ENCODE measurements at places on chromosomes 6 and 20.

DNA sequence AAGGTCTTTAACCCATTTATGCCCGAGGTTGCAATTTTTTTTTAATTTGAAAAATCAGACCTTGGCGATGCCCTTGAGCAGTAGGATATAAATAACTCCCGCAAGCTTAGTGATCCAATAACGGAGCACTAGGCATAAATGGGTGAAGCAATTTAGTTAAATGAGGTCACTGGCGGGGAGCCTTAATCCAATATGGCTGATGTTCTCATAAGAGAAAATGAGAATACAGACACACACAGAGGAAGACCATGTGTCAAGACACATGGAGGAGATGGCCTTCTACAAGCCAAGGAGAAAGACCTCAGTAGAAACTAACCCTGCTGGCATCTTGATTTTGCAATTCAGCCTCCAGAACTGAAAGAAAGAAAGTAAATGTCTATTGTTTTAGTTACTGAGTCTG lies 735 bp downstream of the SIRPG start:
- DNase-seq: no peak

GRCh38 chr6:169099411-169100202 lies 154.0 kb downstream of the THBS2 start:
- DNase-seq: no peak

DNA sequence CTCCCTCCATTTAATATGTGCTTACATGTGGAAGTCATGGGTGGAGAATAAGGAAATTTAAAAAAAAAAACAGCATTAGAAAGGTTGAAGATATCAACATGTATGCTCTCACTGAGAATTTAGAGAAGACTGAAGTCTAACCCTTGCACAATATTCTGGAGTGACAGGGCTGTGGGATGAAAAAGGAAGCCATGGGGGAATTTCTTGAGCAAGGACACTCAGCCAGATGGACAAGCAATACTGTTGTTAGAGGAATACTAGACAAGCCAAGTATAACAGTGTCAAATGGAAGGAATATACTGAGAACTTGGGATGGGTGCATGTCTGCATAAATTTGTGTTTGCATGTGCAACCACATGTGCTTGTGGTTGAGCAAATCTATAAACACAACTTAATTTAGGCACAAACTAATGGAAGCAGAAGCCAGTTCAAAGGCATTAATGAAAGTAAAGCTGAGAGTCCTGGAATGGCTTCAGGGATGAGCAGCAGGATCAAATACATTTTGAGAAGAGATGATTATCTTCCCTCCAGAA lies 119.7 kb downstream of the ADGRB3 start:
- DNase-seq: no peak

DNA sequence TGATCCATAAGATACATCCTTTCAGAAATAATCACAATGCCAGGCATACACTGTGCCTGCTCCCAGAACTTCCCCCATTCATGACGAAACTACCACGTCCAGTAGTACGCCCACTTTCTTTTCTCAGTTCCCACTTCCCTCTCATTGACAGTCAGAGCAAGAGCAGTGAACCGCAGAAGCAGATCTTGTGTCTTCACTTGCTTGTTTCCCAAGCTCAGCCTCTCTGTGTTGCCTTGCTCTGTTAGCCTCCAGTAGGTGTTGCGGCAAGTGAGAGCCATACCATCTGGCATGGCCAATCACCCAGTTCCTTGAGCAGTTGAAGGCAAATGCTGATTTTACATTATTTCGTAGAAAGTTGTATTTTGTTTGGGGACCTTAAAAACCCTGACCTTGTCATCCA lies 11.7 kb downstream of the UST start:
- no peak for DNase-seq

DNA sequence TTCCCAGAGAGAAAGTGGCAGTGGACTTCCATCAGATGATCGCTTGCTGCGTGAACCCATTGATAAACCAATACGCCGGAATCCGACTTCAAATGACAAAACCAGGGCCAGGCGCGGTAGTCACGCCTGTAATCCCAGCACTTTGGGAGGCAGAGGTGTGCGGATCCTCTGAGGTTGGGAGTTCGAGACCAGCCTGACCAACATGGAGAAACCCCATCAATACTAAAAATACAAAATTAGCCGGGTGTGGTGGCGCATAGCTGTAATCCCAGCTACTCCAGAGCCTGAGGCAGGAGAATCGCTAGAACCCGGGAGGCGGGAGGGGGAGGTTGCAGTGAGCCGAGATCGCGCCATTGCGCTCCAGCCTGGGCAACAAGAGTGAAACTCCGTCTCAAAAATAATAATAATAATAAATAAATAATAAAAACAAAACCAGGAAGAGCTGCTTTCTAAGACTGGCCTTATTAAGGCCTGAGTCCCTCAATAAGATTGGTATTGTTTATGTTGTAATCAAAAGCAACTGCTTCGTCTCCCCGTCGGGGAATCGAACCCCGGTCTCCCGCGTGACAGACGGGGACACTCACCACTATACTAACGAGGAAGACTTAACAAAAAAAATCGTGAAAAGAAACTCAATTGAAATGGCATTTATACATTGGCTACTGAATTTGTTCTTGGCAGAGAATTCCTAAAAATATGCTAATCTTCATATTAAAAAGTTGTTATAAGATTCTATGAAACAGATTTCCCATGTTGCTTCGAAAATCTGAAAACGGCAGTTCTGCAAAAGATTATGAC lies 110.2 kb upstream of the ZNF184 start:
- peak; percentile 47 for DNase-seq

- no peak for DNase-seq
Observed at GRCh38 chr6:48597951-48598350, 487.0 kb upstream of the PTCHD4 start.

All from stimulated activated CD4-positive, alpha-beta T cell treated with anti-CD3 and anti-CD28 coated beads, Interleukin-15, amount 100 ng/mL, for 48 hours (primary cell).